ENCODE measurements at places on chromosomes 4 and X.

DNA sequence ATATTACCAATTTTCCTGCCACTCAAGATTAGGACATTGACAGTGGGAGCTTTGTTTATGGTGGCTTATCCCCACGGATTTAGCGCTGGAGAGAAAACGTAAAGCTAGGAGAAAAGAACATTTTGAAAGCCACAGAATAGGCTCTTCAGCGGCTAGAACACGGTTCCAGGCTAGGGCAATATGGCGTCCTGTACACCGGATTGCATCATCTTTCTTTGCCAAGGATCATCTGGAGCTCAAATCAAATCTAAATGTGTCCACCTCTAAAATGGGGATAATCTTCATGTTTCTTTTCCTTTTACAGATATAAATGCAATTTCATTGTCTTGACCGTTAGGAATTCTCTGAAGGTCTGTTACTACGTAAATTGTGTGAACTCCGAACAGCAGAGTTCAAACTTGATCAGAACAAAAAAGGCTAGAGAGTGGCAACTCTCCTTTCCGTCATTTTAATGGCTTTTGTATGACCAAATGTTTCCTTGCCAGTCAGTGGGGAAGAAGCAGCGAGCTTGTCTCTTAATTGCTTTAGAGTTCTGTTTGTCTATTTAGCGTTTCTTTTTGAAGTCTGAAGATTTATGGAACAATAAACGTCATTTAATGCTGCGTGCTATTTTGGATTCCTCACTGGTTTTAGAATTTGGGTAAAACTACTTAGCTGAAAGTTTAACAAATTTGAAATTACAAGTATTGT, 2.6 kb upstream of the WWC2 start:
- DNase-seq: no peak

DNA sequence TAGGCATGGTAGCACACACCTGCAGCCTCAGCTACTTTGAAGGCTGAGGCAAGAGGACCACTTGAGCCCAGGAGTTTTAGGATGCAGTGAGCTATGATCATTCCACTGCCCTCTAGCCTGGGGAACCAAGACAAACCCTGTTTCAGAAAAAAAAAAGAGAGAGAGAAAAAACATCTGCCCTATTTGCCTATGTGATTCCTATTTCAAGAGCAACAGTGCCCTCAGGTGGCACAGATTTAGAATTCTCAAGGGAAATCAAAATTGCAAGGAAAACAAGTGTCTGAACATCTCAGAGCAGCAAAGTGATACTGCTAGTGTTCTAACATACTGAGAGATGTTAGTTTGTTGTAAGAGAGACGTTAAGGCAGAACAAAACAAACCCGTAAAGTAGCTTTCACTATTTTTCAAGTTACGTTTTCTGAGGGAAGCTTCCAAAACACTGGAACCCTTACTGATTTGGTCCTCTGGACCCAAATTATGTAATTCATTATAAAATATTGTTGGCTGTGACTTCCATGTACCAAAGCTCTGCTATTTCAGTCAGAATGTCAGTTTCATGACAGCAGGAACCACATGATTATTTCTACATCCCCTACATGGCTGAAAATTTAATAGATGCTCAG, 7.9 kb downstream of the BDH2 start:
- DNase-seq: no peak

DNA sequence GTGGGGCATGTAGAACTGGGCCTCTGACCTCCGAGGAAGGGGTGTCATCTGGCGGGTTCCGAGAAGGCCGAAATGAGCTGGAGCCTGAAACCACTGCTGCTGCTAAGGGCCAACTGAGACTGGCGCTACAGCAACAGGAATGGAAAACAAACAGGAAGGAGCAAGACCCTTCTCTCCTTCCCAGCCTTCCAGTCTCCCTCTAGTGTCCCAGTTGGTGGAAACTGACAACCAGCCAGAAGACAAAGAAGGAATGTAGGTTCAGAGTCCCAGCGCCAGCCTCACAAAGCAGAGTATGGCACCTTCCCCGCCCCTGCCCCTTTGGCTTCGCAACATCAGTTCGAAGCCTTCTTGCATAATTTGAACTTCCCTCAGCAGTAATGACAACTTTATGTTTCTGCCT, 24.4 kb upstream of the PDZD4 start:
- DNase-seq: no peak

DNA sequence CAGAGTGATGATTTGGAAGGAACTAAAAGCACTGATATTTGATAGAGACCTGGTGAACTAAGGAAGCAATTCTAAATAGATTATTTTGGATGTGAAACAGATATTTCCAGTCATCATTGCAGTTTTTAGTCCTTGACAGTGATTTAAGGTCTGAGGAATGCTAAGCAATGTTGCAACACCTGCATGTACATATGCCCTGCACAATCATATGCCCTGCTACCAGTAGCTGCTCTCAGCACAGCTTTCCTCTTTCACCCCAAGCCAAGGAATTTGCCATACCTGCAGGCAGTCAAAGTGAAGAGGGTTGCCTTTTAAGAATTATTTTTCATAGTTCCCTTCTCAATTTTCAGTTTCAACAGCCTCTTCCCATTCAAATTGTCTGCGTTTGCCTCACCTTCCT, 8.7 kb upstream of the FAM47A start:
- no peak for DNase-seq

DNA sequence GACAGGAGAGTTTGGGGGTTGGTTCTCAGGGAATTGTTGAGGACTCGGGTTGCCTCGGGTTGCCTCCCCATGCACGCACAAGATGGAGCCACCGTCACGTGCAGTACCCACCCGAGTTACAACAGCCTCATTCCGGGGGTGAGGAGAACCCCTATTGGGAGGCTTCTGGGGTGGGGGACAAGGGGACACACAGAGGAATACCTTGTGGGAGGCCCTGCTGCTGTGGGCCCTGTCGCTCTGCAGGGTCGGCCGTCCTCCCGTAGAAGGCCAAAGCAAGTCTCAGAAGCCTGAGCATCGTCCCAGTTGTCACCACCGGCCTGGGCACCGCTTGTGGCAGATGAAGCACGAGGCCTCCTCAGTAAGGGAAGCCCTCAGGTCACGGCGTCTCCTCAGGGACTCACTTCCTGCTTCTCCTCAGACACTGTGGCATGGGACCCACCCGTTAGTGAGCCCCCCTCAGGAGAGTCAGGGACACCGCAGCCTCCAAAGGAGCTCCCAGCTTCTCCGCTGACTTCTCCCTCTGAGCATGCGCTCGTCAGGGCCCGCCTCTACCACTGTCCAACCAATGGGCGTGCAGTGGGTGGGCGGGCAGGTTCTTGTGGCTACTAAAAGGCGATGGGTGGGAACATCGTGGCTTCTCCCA, at the start of gene CT55:
CT55 (minus strand) TSS at position 522 of the 643 bp plus-strand sequence; CDS start at position 295, 227 bp downstream.
- DNase-seq: no peak

- no peak for DNase-seq
These were observed 412.3 kb downstream of the GALNTL6 start for GRCh38 chr4:172225457-172225856.

DNA sequence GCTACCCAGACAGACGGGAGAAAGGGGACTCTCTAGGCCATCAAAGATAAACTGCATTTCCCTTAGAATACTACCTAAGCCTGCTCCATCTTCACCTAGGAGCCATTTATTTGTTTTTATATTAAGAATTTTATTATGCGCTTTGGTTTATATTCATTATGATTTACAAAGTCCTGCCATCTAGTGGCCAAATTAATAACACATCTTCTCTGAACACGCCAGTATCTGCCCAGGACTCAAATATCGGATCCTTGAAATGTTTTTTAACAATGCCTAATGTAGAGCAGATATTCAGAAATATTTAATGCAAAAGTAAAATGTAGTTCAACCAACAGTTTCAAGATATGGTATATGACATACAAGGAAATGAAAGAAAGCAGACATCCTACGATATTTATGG, 20.8 kb upstream of the PRPS2 start:
- DNase-seq: no peak

- DNase-seq: no peak
These were observed 50.1 kb downstream of the ENPP6 start for GRCh38 chr4:184167576-184167975.

- no peak for DNase-seq
These were observed 276.0 kb downstream of the C4orf33 start for GRCh38 chr4:129371926-129372325.

- DNase-seq: peak; percentile 52
These were observed 175.3 kb downstream of the QDPR start for GRCh38 chr4:17336524-17336961.

DNA sequence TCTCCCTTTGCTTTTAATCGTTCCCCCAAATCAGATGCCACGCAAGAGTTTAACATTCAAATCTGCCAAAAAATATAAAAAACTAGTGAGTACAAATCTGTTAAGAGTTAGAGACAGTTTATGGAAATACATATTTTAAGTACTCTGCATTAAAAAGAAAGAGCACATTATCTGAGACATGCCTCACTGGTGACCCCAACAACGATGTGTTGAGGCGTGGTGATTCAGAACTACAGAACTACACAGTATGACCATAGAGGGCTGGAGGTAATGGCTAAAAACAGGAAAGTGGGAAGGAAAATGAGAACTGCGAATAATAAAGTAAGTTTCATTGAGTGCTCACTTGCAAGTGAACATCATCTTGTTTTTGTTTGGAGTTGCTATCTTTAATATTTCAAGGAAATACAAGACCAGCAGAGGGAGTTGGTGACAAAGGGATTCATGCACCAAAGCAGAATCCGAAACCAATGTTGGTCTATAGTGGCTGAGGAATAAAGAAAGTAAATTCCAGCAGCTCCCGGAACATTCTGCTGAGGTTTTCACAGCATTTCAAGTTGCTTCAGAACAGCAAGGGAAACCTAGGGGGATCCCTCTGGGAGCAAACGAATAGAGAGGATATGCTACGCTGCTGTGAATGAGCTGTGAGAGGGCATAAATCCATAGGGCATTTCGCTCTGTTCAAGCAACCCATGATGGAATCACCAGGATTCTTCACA, 92.2 kb downstream of the DCHS2 start:
- no peak for DNase-seq

Measured in stimulated activated CD8-positive, alpha-beta memory T cell treated with anti-CD3 and anti-CD28 coated beads, Interleukin-15, amount 100 ng/mL, for 4 hours (primary cell).